ENCODE measurements at places on chromosomes 13 and 19.

GRCh38 chr19:46015687-46016425 is 7.0 kb downstream of the PGLYRP1 start:
- H3K27ac ChIP-seq = no peak overlapping the region
- H3K4me1 ChIP-seq = peaks cover 11% of the 10 kb centered on the region
- DNase-seq = peak; percentile 19
- peaks cover 14% of the 10 kb centered on the region for H3K27me3 ChIP-seq
- peaks cover 3% of the 10 kb centered on the region for H3K36me3 ChIP-seq

GRCh38 chr13:41136396-41137031 is 3.9 kb upstream of the KBTBD6 start:
- no peak overlapping the region for H3K4me3 ChIP-seq
- H3K36me3 ChIP-seq = no peaks in the 10 kb centered on the region
- H3K4me1 ChIP-seq = peaks cover 10% of the 10 kb centered on the region
- H3K27me3 ChIP-seq = no peaks in the 10 kb centered on the region

DNA sequence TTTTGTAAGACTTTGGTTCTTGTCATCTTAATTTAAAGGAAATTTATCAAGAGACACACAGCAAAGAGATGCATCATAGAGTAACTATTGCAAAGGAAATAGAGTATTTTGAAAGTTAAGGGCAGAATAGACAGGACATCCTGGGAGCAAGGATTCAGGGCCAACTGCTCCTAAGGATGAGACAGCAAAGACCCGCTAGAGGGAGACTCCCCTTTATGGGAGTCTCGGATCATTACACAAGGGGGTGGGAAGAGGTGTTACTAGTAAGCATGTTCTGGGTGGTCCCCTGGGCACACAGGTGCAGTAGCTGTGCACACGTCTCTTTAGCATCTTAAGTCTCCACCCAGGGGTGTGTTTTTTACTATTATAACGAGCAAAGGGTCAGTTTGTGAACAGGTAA is 9.6 kb downstream of the ZSCAN5C start:
- no peaks in the 10 kb centered on the region for H3K36me3 ChIP-seq
- DNase-seq = no peak
- no peak overlapping the region for H3K4me3 ChIP-seq
- peaks cover 1% of the 10 kb centered on the region for H3K27me3 ChIP-seq
- H3K4me1 ChIP-seq = peaks cover 3% of the 10 kb centered on the region

- H3K36me3 ChIP-seq = peaks cover 52% of the 10 kb centered on the region
- no peak overlapping the region for H3K27ac ChIP-seq
- H3K27me3 ChIP-seq = peaks cover 24% of the 10 kb centered on the region
- no peak for DNase-seq
- no peaks in the 10 kb centered on the region for H3K4me1 ChIP-seq
Measured at GRCh38 chr13:18992791-18993190, 188.8 kb downstream of the TUBA3C start.

DNA sequence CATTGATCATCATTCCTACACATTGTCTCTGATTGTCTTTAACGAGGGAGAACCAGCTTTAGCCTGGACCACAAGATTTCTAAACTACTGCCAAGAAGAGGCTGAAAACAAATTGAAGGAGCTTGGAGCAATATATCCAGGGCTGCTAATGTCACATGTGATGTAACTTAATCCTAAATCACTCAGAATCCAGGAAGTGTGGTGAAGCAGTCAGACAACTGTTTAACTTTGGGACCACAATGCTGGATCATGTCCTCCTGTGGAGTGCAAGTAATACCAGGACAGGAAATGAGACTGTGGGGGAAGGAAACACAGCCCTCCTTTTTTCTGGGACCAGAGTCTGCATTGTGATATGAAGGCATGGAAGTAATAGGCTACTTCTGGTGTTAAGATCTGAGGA is 430.2 kb downstream of the KCTD12 start:
- H3K4me3 ChIP-seq = no peak overlapping the region
- no peaks in the 10 kb centered on the region for H3K27me3 ChIP-seq
- no peak for DNase-seq
- no peaks in the 10 kb centered on the region for H3K36me3 ChIP-seq
- no peak overlapping the region for H3K27ac ChIP-seq

DNA sequence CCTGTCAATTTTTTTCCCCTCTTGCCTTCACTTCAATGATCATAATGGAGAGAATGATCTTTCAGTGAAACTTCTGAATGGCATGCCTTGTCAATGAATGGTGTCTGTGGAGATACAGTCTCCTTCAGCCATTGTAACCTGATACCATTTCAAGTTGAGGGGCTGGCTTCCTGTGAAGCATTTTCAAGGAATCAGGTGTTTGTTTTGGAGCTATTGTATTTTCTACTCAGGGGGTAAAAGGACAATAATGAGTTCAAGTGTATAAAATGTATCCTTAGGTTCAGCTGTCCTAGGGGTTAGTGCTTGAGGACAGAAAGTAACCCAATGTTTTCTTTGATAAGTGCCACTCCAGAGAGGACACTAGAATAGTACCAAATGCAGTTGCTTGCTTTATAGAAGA is 23.8 kb upstream of the CBY2 start:
- no peak overlapping the region for H3K4me3 ChIP-seq
- H3K27me3 ChIP-seq = peaks cover 3% of the 10 kb centered on the region
- no peak for DNase-seq
- no peak overlapping the region for H3K27ac ChIP-seq
- H3K4me1 ChIP-seq = peaks cover 56% of the 10 kb centered on the region
- peaks cover 4% of the 10 kb centered on the region for H3K36me3 ChIP-seq

- H3K4me3 ChIP-seq = no peak overlapping the region
- H3K4me1 ChIP-seq = no peaks in the 10 kb centered on the region
- no peak for DNase-seq
- peaks cover 11% of the 10 kb centered on the region for H3K27me3 ChIP-seq
Measured at GRCh38 chr19:4692251-4693077, 22.3 kb upstream of the MYDGF start.

DNA sequence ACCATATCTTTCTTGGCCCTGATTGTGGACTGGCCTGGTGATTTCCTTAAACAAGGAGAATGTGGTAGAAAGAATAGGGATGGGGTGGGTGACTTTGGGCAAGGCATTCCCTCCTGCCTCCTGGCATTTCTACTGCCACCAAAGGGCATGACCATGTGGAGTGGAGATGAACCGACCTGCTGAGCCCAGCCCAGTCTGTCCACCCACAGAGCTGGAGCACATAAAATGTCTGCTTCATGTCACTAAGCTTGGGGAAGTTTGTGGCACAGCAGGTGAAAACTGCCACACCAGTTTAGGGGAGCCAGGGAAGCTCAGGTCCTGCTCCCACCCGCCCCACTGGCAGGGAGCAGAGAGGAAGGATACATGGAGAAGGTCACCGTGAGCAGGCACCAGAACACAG is 6.3 kb downstream of the TMEM161A start:
- H3K4me1 ChIP-seq = no peaks in the 10 kb centered on the region
- H3K36me3 ChIP-seq = peaks cover 19% of the 10 kb centered on the region
- H3K4me3 ChIP-seq = peak overlapping the region; percentile 65
- no peak overlapping the region for H3K27ac ChIP-seq
- peaks cover 9% of the 10 kb centered on the region for H3K27me3 ChIP-seq
- no peak for DNase-seq

DNA sequence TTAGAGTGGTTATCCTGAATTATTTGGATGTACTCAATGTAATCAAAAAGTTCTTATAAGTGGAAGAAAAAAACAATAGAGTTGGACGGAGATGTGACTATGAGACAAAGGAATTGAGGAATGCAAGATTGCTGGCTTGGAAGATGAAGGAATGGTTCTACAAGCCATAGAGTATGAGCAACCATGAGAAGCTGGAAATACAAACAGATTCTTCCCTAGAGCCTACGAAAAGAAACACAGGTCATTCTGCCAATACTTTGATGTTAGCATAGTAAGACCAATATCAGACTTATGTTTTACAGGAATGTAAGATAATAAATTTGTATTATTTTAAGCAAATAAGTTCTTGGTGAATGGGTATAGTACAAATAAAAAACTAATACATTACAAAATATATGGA is 249.2 kb downstream of the DIAPH3 start:
- H3K27ac ChIP-seq = no peak overlapping the region
- H3K27me3 ChIP-seq = no peaks in the 10 kb centered on the region
- DNase-seq = no peak

GRCh38 chr13:73767191-73767741 is 366.9 kb downstream of the KLF12 start:
- H3K4me1 ChIP-seq = peaks cover 32% of the 10 kb centered on the region
- peaks cover 1% of the 10 kb centered on the region for H3K36me3 ChIP-seq
- peaks cover 1% of the 10 kb centered on the region for H3K27me3 ChIP-seq
- H3K4me3 ChIP-seq = no peak overlapping the region

DNA sequence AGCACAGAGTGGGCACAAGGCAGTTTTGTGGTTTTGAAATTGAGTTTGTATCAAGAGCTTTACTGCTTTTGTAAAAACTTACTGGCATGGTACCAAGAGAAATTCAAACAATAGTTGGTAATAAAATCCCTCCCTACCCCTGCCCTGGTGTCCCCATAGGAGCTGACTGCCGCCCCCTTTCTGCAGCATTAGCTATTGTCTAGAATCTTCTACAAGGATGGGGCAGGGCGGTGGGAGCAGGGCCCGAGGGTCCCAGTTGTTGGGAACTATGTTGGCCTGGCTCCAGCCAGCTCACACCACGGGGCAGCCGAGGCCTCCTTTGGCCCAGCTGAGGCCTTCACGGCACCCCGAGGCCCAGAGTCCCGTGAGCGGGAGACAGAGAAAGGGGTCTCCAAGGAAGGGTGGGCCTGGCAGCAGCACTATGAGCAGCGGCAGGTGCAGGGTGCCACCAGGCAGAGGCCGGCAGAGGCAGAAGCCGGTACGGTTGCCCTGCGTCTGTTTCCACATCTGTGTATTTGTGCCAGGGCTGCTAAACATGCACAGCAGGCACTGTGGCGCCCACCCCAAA is 57.9 kb downstream of the KDM4B start:
- no peaks in the 10 kb centered on the region for H3K4me1 ChIP-seq
- no peak overlapping the region for H3K27ac ChIP-seq
- H3K4me3 ChIP-seq = no peak overlapping the region
- H3K27me3 ChIP-seq = peaks cover 11% of the 10 kb centered on the region
- no peak for DNase-seq

DNA sequence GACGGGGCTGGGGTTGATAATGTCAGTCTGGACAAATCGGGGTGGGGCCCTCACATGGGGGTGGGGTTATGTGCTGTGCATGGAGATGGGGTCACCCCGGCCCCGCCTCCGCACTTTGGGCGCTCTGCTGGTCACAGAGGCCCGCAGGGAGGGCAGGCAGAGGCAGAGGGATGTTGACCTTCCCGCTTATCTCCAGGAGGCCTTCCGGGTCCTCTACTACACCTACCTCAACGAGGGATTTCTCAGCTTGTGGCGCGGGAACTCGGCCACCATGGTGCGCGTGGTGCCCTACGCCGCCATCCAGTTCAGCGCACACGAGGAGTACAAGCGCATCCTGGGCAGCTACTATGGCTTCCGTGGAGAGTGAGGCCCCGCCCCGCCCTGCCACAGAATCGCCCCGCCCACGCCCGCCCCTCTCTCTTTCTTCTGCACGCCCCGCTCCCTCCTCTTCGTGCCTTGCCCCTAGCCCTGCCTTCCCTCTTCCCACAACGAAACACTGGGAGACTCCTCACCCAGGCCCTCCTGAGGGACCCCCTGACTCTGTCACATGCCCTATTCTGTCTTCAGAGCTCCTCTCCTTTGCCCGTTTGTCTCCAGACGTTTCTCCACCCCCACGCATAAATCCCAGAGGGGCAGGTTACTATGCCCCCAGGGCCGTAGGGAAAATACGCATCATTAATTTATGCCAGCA is 32.8 kb downstream of the TMEM161A start:
- H3K27ac ChIP-seq = peak overlapping the region; percentile 50
- no peaks in the 10 kb centered on the region for H3K36me3 ChIP-seq
- peak; percentile 69 for DNase-seq
